ENCODE measurements at places on chromosomes 13 and 19. TPM values are rescaled to one million over a fixed set of nuclear protein-coding genes. Genes with fewer than 3 reads are reported as not detected.

COL4A1 gene
- 174 TPM for total RNA-seq

CYP2B6 gene
- total RNA-seq: not detected

GYS1 gene
- total RNA-seq: 45.9 TPM

LYPD3 gene
- total RNA-seq: 0.09 TPM

CASP14 gene
- total RNA-seq: not detected

WASF3 gene
- 11.0 TPM for total RNA-seq

LGALS7 gene
- total RNA-seq: not detected

VAV1 gene
- under 0.01 TPM for total RNA-seq

MEX3D gene
- total RNA-seq: 35.4 TPM

IGLON5 gene
- total RNA-seq: not detected

FBL gene
- 157 TPM for total RNA-seq

FCAR gene
- total RNA-seq: not detected

KLK5 gene
- not detected for total RNA-seq

PSPN gene
- 0.43 TPM for total RNA-seq

ZNF419 gene
- 11.0 TPM for total RNA-seq

DCLK1 gene
- 1.8 TPM for total RNA-seq

LRRC63 gene
- not detected for total RNA-seq

SYCN gene
- total RNA-seq: not detected

CCDC8 gene
- total RNA-seq: 34.7 TPM

KIR3DL2 gene
- not detected for total RNA-seq
